Activated CD4-positive, alpha-beta T cell treated with anti-CD3 and anti-CD28 coated beads for 36 hours (primary cell): ENCODE measurements at places on chromosomes 6 and 20.

- DNase-seq, result no peak
Observed at GRCh38 chr6:135393289-135393688, 104.3 kb downstream of the AHI1 start.

GRCh38 chr6:75283907-75284631, 523 bp downstream of the TMEM30A start:
- peak; percentile 35 for DNase-seq

DNA sequence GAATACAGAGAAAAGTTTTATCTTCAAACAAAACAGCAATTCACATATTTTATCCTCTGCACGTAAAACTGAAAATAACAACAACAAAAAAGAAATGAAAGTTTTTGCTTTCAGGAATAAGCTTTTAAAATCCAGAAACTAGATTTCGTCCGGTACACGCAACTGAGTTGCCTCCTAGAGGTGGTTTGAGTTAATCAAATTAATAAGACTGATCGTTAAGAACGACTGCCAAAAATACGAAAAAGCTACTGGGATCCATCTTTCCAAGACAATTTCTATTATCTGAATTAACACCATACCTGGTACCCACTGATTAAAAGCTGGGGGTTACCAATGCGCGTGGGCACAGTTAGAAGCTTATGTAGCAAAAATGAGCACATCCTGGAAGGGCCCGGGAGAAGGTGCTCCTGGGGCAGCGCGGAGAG, 669 bp downstream of the PDCD2 start:
- no peak for DNase-seq

DNA sequence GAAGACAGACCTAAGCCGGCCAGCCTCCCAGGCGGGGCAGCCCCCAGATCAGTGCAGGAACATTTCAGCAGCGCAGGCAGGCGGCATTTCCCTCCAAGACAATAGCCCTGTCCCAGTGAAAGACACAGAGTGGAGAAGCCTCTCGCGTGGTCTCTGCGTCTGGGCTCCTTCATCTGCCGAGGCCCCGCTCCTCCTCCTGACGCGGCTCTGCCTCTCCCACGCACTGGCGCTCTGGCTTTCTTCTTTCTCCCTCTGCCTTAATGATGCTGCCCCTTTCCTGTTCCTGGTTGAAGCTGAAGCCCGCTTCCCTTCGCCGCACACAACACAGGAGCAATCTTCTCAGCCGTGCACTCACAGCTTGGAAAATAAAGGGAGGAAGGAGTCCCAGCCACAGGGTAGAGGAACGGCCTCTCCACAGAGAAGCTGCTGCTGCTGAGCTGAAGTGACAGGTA, 347.5 kb downstream of the CDH4 start:
- DNase-seq, result no peak

GRCh38 chr6:169862892-169863525, 111.6 kb downstream of the ERMARD start:
- no peak for DNase-seq

- DNase-seq, result no peak
Observed at GRCh38 chr6:77123527-77123926, 339.8 kb downstream of the HTR1B start.

- no peak for DNase-seq
Observed at GRCh38 chr6:154230393-154230792, 126.2 kb downstream of the IPCEF1 start.

DNA sequence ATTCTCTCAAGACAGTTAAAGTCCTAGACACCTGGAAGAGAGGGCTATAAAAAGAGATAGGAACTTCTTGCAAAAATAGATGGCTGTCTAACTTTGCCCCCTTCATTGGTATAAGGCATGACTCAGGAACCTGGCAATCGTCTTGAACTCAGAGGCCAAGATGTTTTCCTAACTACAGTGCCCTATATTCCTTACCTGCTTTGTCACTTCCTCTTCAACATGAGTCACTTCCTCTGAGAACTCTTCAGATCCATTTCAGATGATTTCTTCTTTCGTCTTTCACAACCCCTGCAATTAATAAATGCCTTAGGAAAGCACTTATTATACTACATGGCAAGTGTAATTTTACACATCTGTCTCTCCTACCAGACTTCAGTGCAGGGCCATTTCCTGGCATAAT, 83.5 kb downstream of the HAO1 start:
- DNase-seq, result no peak

DNA sequence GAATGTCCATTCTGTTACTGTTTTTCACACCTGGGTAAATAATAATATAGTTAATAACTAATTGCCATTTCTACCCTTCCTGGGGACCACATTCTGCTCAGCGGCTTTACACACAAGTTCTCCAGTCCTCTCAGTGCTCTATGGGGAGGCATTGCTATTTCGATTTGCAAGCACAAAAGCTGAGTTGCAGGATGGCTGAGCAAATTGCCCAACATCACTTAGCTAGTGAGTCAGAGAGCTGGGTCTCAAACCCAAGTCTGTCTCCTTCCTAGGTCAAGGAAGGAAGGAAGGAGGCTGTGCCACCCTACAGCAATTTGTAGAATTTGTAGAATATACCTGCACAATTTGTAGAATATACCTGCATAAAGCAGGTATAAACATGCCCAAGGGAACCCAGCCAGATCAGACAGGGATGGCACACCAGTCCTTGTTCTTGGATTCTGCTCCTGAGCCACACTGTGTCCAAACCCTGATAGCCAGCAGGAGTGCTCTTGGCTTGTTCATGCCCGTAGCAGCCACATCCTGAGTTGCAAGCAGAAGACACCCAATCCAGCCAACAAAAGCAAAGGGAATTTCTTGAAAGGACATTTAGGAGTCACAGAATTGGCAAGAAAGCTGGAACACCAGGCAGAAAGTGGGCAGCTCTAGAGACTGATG, 56.9 kb downstream of the LY86 start:
- no peak for DNase-seq

GRCh38 chr20:40630099-40630498, 58.9 kb downstream of the MAFB start:
- DNase-seq, result no peak

GRCh38 chr6:88013015-88013414, 34.6 kb upstream of the SPACA1 start:
- DNase-seq, result peak; percentile 11

GRCh38 chr6:112231594-112232060, 22.7 kb downstream of the LAMA4 start:
- DNase-seq, result no peak

- no peak for DNase-seq
Observed at GRCh38 chr6:32175322-32175710, 568 bp downstream of the AGPAT1 start.

DNA sequence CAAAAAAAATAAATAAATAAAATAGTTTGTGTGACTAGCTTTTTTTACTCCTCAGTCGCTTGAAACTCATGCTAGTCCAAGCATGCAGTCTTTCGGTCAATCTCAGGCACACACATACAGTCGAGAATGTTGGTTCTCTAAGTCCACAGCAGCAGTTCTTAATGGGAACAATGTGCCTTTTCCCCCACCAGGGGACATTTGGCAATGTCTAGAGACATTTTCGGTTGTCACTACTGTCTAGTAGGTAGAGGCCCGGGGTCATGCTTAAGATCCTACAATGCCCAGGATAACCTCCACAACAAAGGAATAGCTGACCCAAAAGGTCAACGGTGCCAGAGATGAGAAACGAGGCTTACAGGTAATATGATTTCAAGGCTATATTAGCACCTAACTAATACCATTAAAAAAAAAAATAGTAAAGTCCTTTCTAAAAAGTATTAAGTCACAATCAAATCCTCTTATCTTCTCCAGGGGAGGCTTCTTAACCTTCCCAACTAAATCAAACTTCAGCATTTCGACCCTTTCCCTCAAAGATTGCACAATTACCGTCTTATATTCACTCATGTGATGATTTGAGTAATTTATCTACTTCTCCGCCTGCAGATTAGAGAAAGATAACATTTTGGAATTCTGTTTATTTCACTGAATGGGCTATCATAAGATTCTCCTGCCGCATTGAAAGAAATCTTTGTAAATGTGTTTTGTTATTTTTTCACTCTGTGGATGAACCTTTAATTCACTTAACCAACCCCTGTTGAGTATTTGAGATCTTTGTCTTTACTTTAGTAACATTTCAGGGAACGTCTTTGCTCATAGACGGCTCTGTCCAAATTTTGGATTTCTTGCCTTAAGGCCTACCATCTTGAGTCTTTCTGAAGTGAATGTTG, 8.1 kb upstream of the SALL4 start:
- no peak for DNase-seq

GRCh38 chr20:40050596-40050995, 638.4 kb downstream of the MAFB start:
- DNase-seq, result no peak

GRCh38 chr20:50646483-50646996, 44.8 kb downstream of the RIPOR3 start:
- no peak for DNase-seq

GRCh38 chr6:145626857-145627256, 108.5 kb downstream of the EPM2A start:
- no peak for DNase-seq

DNA sequence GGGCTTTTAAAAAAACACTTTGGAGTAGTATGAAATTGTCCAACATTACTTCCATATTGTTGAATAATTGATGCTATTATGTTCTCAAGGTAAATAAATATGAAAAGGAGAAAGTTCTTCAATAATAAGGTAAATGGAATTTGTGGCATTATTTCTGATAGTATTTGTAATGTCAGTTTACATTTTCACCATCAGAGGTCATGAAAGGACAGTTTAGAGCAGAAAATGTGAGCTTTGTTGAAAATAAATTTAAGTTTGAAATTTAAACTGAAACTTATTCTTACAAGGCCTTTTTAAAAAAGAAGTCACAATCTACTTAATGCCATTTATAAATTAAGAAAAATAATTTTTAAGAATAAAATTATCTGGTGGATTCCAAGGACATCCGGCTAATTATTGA, 15.8 kb upstream of the CEP162 start:
- no peak for DNase-seq

- peak; percentile 19 for DNase-seq
Observed at GRCh38 chr20:56373942-56374341, 15.2 kb downstream of the FAM210B start.

DNA sequence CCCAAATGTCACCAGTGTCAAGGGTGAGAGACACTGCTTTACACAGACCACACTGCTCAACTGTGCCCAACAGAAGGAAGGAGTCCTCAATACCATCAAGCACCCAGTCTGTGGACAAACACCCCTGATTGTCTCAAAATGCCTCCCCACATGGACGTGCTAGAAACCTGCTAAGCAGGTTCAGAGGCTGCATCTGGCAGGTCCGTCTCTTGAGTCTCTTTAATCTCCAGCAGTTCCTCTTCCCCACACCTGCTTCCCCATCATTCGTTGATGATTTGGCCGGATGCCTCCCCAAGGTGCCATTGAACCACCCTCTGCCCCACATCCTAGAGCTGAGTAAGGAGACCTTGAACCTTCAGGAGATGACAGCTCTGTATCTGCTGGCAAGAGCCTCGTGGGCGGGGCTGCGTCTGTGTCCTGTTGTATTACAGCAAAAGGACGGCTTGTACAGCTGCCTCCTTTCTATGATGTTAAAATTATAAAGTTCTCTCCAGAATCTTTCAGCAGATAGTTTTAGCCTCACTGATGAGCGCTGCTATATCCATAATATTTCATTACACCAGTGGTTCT, 179.2 kb downstream of the PREX1 start:
- DNase-seq, result no peak

DNA sequence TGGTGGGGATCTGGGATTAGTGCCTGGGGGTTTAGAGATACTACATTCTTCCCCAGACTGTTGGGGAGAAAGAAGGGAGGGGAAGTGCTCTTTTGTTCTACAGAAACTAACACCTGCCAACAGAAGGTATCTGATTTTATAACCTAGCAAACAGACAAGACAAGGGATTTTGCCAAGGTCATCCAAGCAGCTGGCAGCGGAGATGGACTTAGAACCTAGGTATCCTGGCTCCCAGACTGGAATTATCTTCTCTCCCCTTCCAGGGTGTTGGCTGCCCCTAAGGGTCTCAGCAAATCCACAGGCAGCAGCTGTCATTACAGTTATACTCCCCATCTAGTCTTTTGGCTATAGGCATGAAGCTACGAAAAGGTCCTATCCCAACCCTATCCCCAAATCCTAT, 8.4 kb downstream of the SDC4 start:
- no peak for DNase-seq

DNA sequence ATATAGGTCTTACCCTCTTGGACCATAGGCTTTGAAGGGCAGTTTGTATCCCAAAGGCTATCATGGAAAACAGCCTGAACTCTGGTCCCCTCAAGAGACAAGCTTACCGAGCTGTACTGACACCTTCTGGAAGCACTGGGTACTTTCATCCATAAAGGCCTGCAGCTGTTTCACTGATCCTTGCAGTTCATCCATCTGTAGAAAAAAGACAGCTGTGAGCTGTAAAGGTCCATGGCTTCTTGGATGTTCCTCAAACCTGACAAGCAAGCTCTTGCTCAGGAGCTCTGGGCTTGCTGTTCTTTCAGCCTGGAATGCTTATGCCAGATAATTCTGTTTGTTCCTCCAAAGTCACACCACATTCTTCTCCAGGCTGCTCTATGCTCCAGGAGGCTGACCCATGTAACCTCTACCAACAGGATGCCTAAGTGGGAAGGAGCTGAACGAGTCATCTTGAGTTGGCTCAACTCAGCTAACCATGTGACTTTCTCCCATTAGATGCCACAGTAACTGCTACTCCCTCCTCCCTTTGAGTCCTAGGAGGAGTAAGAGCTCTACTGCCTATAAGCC, 8.8 kb upstream of the NDRG3 start:
- DNase-seq, result peak; percentile 47

DNA sequence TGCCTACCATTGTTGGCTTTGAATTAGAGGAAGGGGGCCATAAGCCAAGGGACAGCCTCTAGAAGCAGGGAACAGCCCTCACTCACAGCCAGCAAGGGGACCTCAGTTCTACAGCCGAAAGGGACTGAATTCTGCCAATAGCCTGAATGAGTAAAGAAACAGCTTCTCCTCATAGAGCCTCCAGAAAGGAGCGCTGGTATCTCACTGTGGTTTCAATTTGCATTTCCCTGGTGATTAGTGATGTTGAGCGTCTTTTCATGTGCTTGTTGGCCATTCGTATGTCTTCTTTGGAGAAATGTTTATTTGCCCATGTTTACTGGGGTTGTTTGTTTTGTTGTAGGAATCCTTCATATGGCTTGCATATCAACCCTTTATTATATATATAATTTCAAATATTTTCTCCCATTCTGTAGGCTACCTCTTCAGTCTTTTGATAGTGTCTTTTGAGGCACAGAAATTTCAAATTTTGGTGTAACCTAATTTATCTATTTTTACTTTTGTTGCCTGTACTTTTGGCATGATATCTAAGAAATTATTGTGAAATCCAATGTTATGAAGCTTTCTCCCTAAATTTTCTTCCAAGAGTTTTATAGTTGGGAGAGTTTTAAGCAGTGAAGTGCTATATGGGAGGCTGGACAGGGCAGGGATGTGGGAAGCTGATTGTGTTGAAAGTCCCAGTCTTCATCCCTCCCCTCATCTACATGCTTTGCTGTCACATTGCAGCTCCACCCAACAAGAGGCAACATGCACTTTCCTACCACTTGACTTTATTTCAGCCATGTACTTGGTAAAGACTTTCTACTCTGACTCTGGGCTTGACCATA, 82.3 kb upstream of the SHLD1 start:
- DNase-seq, result no peak
